Amygdala (tissue), 56 donors: ENCODE measurements at places on chromosomes 5 and 9.

- no peak for DNase-seq
These were observed 34.1 kb upstream of the NANS start for GRCh38 chr9:98022447-98022846.

DNA sequence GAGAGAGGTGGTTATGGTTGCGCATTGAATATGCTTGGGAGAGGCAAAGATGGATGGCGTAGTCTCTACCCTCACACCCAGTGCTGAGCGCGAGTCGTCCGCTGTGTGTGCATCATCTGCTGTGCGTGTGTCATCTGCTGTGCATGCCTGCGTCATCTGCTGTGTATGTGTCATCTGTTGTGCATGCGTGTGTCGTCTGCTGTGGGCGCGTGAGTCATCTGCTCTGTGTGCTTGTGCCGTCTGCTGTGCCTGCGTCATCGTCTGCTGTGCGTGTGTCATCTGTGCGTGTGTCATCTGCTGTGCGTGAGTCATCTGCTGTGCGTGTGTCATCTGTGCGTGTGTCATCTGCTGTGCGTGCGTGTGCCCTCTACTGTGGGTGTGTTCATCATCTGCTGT lies 68.0 kb upstream of the IRX4 start:
- no peak for DNase-seq

- DNase-seq: no peak
These were observed 2.1 kb upstream of the SCAI start for GRCh38 chr9:125145425-125145824.

- DNase-seq: no peak
These were observed 215.0 kb upstream of the IER5L start for GRCh38 chr9:129393064-129393463.

DNA sequence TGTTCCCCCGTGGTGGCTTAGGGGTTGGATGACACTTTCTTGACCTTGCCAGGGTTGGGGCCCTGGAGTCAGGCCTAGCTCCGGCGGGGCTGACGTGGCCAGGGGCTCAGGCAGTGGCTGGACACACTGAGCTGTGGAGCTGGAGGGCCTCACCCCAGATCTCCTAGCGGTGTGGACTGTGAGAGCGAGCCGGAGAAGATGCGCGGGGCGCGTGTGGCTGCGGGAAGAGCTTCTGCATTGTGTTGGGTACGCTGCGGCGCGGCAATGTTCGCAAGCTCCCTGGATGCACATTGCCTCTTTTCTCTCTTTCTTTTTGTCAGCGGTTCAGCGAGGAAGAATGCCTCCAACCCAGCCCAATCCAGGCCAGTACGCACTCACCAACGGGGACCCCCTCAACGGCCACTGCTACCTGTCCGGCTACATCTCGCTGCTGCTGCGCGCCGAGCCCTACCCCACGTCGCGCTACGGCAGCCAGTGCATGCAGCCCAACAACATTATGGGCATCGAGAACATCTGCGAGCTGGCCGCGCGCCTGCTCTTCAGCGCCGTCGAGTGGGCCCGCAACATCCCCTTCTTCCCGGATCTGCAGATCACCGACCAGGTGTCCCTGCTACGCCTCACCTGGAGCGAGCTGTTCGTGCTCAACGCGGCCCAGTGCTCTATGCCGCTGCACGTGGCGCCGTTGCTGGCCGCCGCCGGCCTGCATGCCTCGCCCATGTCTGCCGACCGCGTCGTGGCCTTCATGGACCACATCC lies 4.8 kb downstream of the NR2F1 start:
- DNase-seq: no peak

DNA sequence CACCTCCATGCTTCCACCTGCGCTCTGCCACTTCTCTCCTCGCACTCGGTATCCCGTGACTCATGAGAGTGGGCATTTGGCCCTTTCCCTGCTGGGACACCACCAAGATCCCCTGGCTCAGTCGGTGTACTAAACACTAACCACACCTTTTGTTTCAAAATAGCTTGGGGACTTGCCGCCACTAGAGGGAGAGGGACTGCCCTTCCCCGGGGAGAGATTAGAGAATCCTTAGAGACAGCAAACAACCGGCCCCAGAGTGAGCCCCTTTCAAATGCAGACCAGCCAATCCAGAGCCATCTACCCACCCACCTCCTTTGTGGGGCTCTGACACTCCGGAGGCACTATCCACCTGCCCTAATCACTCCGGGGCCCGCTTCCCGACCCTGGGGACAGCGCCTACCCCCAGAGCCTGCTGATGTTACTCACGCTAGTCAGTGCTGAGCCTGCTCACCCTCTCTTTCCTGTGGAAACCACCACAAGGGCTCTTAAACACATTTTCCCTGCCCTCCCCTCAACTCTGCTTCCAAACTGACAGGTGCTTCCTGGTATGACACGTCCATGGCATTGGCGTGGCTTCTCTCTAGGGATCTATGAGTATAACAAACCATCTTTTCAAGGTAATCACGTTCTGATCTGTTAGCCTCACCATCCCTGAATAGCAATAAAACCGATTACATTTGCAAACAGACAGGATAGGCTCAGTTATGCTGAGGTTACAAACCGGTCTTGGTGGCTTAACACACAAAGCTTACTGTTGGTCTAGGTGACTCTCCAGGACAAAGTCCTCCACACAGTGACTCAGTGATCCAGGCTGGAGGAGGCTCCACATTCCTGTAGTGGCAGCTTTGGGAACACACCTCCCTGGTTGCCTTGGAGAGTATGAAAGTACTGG lies 180.1 kb upstream of the MVB12B start:
- DNase-seq: no peak

DNA sequence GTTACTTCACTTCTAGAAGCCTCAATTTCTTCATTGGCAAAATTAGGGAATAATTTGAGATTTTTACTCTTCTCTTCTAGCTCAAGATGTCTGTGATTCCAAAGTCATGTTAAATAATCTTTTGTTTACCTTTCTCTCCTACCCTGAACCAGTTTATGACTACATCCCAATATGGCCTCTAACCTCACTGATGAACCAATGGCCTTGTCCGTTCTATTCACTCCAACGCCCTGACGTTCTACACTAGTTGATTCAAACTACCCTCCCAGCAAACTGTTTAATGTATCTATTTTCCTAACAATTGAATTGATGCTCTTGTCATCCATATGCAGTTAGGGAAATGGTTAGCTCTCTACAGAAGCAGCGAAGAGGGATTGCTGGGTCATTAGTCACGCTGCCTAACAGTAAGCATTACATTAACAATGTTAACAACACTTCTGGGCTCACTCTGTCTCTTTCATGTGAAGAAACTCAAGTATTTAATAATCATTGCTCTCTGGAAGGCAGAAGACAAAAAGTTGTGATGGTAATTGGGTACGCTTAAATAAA lies 38.0 kb downstream of the RAPGEF1 start:
- no peak for DNase-seq

- DNase-seq: no peak
These were observed 52.9 kb downstream of the RASGEF1C start for GRCh38 chr5:180156141-180156540.

GRCh38 chr5:140544986-140545385 lies 2.5 kb upstream of the EIF4EBP3 start:
- DNase-seq: no peak

GRCh38 chr5:167853421-167853820 lies 438.0 kb upstream of the WWC1 start:
- no peak for DNase-seq

GRCh38 chr9:120259100-120259499 lies 320.9 kb downstream of the CDK5RAP2 start:
- DNase-seq: no peak

DNA sequence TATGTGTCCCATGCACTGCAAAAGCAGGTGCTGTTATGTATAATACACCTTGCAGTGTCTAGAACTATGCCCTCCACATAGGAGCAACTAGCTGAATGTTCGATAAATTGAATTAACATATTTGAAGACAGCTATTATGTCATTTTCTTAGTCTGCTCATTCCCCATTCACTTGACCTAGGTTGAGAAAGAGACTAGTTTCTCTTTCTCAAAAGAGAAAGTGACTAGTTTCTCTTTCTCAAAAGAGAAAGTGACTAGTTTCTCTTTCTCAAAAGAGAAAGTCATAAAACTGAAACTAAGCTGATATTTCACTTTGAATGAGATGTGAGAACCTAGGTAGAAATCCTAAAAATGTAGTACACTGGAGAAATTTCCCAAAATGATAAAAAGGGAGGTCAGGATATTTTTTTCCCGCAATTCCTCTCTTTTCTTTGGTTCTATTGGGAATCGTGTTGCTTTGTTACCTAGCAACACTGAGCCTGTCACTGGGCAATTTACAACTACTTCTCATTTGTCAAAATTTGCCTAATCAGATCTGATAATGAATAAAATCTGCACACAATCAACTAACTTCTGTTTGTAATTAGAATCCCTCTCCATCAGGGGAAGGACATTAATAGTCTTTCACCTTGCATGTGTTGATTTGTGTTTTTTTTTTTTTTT lies 132.0 kb upstream of the GRIA1 start:
- no peak for DNase-seq

GRCh38 chr9:129362287-129363000 lies 184.4 kb upstream of the IER5L start:
- no peak for DNase-seq

GRCh38 chr5:125278711-125279110 lies 532.3 kb upstream of the ZNF608 start:
- DNase-seq: no peak

DNA sequence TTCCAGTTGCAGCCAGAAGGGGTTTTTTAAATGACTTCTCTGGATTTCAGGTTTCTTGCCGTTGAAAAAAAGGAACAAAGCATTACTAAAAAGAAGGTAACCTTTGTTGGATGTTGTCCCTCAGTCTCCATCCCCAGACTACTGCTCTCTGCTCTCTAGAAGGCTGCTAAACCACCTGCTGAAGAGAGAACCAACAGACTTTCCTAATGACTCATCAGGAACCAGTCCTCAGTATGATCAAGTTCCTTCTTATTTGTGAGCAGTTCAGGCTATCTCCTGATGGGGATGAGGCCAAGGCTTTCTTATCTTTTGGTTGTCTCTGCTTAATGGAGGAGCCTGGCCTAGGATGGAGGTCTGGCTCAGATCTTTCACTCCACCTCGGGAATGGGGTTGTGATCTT lies 4.1 kb downstream of the KIF4B start:
- DNase-seq: no peak

- DNase-seq: no peak
These were observed 205.6 kb downstream of the ZNF462 start for GRCh38 chr9:107068581-107068980.

DNA sequence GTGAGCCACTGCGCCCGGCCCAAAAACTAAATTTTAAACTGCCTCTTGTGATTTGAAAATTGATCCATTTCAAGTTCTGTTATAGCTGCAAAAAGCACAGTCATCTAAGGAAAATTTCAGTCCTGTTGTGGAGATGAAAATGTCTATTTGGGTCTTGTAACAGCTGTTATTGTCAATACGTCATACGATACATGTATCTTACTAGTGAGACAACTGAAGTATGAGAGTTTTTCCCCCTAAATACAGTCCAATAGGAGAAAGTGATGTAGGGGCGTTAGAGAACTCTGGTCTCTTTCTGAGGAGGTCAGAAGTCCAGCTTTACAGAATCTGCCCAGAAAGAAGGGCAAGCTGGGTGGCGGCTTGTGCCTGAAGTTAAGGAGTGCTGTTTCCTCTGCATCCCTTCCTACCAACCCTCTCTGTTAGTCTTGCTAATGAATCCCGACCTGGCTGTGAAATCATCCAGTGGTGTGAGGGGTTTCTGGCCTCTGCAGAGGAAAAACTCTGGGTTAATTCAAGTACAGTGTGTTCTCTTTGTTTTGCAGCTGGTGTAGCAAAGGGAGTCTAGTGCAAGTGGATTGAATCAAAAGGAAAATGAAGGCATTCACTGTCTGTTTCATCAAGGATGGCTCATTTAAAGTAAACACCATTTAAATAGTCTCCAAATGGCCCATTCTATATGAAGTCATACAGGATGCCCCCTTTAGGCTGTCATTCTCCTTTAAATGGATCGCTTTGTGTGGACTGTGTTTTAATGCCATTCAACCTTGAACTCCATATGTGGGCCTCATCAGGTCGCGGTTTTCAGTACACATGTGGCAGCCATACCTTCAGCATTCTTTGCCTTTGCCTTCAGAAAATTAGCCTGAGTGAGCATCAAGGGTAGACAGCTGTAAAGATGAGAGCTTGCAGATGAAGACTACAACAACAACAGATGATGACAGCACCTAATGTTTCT lies 59.0 kb downstream of the AOPEP start:
- no peak for DNase-seq

GRCh38 chr9:121599872-121600585 lies 51.4 kb upstream of the DAB2IP start:
- DNase-seq: no peak

- DNase-seq: no peak
These were observed 20.6 kb downstream of the ARL15 start for GRCh38 chr5:54289769-54290168.

- DNase-seq: no peak
These were observed 49.2 kb downstream of the ANXA2R start for GRCh38 chr5:42990892-42991291.

- no peak for DNase-seq
These were observed 47.1 kb downstream of the CAST start for GRCh38 chr5:96709152-96709821.

- no peak for DNase-seq
These were observed 9.9 kb downstream of the SYNPO start for GRCh38 chr5:150650021-150651006.

DNA sequence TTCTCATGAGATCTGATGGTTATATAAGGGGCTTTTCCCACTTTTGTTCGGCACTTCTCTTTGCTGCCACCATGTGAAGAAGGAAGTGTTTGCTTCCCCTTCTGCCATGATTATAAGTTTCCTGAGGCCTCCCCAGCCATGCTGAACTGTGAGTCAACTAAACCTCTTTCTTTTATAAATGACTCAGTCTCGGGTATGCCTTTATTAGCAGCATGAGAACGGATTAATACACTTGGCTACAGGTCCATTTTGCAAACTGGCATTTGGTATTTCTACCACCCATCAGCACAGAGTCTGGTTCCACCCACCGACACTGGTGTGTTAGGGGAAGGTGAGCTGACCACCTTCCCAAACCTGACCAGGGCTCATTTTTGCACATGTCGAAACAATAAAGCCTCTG lies 47.9 kb upstream of the RARS1 start:
- no peak for DNase-seq

DNA sequence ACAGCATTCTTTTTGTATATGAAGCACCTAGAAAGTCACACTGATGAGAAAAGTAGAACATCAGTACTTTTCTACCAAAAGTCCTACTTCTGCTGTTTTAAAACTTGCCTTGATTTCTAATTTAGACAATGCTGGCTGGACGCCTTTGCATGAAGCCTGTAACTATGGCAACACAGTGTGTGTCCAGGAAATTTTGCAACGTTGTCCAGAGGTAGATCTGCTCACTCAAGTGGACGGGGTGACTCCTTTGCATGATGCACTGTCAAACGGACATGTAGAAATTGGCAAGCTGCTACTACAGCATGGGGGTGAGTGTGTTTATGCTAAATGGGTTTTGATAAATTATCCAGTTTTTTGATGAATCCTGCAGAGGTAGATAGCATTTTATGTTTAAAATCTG lies 73.5 kb downstream of the SLF1 start:
- DNase-seq: peak; percentile 7

- no peak for DNase-seq
These were observed 10.1 kb downstream of the EDIL3 start for GRCh38 chr5:84374568-84374967.

GRCh38 chr5:175115831-175116230 lies 328.2 kb downstream of the DRD1 start:
- no peak for DNase-seq
